Mucosa of gallbladder (tissue), 1 donor: ENCODE measurements at places on chromosomes 1 and 21. TPM values are rescaled to one million over a fixed set of nuclear protein-coding genes. Genes with fewer than 3 reads are reported as not detected.
A peak's percentile ranks its signal among the peaks of the same experiment; 100 is the strongest.

Gene ZNF695
- total RNA-seq: 0.06 TPM

GRCh38 chr1:53490351-53490750 lies 31.2 kb downstream of the DMRTB1 start:
- DNase-seq: no peak

- no peak for DNase-seq
Observed at GRCh38 chr1:245416781-245417180, 262.0 kb downstream of the KIF26B start.

Gene LYST
- 20.1 TPM for total RNA-seq

Gene DYNLT5
- total RNA-seq: 0.32 TPM

DNA sequence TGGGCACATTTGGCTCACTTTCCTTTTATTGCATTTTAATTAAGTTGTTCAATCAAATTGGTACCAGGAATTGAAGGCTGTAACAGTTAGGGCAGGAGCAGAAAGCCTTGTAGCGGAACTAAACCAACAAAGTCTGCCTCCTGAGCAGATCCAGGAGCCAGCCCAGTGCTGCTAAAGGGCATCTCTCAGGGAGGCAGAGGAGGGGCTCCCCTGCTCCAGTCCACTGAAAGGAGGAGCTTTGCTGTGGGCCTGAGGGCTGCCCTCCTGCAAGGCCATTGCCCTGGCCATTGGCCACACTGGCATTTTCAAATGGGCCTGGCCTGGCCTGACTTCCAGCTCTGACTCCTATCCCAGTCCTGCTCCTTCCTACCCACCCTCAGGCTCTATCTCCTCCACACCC lies 3.7 kb upstream of the TRABD2B start:
- DNase-seq: no peak

Gene SMYD2
- total RNA-seq: 21.6 TPM

DNA sequence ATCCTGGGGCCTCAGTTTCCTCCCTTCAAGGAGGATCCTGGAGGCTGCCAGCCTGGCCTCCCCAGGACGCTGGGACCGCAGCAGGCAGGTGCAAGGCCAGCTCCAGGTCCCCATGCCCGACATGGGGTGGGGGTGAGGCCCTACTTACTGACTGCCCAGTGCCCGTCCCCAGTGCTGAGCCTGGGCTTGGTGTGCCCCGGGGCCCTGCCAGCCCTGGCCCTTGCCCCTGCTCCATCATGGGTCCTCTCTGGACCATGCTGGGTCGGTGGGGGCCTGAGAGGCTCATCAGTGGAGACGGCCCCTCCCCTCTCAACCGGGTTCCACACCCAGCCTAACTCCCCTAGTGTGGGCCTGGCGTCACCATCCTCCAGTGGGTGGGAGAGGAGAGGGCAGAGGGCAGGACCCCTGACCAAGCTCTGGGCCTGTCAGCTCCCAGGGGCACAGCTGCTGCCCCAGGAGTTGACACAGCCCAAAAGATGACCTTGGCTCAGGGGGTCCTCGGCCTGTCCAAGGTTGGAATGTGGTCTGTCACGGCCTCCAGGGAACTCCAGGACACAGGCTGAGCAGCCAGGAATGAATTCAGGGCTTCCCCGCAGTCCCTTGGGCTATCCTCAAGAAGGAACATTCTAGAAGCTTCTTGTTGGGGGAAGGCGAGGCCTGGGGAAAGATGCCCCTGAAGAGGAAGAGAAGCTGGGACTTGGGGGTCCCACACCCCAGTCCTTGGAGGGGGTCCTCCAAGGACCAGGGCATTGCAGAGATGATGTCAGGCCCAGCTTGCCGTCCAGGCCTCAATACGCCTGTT lies 17.6 kb upstream of the ARF1 start:
- no peak for DNase-seq

Gene OR2L3
- not detected for total RNA-seq

DNA sequence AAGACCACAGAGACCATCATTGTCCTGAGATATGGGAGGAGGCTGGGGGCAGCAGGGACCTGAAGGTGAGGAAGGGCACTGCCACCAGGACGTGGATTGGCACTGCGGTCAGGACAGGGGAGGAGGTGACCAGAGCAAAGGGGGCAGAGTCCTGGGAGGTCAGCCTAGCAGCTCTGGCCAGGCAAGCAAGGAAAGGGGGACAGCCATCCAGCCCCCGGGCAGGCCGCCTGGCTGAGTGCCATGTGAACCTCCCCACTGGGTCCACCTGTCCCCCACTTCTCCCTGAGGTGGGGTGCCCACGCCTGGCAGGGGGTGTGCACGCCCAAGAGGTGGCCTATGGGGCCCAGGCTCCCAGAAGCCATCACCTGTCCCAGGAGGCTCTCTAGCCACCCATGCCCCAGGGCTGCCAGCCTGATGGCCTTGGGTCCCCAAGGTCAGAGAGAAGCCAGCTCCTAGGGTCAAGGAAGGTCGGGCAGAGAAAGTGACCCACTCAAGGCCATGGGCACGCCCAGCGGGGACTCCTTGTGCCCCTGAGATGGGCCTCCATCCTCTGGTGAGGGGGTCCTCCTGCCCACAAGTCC lies 17.6 kb upstream of the PTTG1IP start:
- no peak for DNase-seq

- no peak for DNase-seq
Observed at GRCh38 chr1:240905225-240905765, 293.3 kb upstream of the GREM2 start.

DNA sequence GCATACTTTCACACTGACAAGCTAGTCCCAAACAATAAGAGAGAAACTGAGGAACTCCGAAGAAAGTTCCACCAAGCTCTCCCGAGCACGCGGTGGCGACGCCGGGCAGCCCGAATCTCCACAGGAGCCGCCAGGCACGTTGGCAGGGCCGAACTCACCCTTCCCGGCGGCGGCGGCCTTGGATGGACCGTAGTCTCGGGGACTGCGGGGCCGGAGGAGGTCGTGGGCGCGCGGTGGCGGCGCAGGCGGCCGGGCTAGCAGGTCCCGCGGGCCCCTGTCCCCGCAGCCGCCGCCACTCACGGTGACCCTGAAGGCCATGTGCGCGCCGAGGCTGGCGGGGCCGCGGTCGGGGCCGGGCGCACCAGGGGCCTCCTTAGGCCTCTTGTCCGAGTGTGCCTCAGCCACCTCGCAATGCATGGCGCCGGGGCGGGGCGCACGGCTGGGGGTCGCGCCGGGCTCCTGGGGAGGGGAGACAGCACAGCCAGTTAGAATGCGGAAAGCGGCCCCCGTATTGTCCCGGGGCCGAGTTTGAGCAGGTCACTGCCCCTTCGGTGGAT lies 1.2 kb downstream of the GLIS1 start:
- no peak for DNase-seq

GRCh38 chr1:240599830-240600229 lies 12.1 kb downstream of the GREM2 start:
- no peak for DNase-seq

DNA sequence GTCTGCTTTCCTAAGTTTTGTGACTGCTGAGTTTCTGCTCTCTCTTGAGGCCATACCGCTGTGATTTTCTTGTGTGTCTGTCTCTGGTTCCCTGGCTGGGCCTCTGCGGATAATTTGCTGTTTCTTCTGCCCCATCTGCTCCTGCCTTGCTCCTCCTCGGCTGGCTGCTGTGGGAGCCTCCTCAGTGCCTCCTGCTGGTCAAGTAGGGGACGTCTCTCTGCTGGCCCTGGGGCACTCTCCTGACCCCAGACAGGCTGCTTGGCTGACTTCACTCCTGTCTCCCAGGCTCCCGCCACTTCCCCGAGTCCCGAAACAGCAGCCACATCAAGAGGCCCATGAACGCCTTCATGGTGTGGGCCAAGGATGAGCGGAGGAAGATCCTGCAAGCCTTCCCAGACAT lies 28.5 kb downstream of the ETNK2 start:
- DNase-seq: no peak

DNA sequence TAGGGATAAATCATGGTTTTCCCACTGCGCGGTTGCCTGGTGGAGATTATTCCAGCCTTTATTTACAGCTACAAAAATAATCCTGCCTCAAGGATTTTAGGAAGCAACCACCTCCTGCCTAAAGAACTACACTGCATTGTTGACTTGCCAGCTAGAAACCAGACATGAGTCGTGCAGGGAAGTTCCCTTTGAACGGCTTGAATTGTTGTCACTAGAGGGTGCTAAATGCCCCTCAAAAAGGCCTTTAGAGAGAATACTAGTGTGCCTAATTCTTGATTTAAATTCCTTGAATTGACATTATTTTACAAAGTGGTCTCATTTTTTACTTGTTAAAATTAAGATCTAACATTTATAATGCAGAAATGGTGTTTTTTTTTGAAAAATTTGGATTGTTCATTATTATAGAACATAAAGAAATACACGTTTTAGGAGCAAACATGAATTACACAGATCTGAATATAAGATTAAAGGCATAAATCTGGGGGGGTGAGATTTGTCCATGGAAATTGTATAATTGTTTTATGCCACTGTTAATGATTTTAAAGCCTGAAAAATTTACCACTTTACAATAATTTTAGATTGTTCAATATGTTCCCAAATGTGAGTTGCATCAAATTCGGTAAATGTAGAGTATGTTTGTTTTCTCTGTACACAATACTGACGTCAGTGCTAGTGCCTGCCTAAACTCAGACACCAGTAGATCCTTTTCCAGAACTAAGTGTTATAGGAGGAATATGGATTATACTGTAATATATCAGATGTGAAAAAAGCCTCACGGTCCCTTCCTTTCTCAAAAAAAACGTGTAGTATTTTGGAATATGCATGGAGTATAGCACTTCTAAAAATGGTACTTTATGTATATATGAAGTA lies 7.6 kb upstream of the ERG start:
- DNase-seq: peak; percentile 55

Gene PALMD
- 5.9 TPM for total RNA-seq

Gene TBX19
- 3.4 TPM for total RNA-seq

Gene ZFP69B
- 1.8 TPM for total RNA-seq

GRCh38 chr1:41661428-41662060 lies 177.1 kb upstream of the EDN2 start:
- no peak for DNase-seq
